ENCODE measurements at places on chromosomes 2 and 18.

DNA sequence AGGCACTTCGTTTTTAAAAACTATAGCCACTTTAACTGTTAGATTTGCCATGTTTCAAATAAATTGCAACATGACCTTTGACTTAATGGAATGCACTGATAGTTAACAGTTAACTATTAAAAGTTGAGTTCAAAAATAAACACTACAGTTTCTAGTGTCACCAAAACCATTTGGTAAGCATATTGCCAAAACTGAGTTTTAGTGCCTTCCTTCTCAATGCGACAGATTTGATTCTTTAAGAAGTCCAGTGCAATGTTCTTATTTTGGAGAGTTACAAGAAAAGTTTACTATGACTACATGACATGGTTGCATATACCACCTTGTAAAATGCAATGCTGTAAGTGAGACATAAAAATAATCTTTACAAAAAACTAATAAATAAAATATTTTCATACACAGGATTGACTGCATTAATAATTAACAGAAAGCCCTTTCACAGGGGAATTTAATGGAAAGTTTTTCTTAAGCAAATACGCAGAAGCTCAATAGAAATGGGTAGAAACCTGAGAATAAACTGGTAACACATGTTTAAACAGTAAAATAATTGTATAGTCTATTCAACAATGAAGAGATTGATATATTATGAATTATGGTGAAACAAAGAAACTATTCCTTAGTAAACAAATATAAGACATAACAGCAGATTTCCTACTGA lies 53.8 kb downstream of the GRB14 start:
- DNase-seq, result no peak

DNA sequence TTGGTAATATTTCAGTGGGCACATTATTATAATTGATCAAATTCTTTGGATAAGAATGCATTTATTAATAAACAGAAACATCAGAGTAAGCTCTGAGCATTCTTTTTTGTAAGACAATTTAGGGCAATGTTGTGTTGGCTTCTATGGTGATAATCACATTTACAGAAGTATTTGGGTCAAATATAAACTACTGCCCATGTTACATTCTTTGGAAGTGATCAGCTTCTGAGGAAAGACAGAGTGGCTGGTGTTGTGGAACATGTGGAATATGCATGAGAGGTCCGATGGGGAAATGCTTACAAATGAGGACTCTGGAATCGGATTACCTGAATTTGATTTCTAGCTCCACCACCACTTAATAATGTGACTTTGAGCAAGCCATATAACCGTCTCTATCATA lies 19.4 kb downstream of the SERPINB13 start:
- DNase-seq, result no peak

DNA sequence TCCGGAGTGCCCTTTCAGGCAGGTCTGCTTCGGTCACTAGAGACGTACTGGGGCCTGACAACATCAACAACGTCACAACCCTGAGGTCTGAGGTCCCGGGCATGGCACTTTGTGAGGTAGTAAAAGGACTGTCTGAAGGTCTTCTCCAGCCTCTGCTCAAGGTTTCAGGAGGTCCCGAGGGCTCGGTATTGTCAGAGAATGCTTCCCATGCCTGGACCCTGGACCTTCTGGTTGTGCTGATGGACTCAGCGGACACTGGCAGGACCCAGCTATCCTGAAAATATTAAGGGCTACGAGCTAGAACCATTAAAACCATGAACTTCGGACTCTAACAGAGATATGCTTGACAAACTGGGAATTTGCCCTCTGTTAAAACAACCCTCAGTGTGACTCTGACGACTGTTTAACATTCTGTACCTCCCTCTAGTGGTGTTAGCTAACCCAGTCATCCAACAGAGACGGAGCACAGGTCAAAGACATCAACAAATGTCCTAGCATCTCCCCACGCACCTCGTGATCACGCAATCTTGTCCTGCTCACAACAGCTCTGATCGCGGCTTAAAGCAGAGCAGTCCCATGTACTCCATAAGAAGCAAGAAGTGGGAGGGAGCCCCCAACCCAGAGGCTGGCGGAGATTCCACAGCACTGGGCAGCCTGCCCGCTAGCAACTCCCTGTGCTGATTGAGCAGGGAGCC lies 96.5 kb downstream of the CCDC93 start:
- peak; percentile 33 for DNase-seq

DNA sequence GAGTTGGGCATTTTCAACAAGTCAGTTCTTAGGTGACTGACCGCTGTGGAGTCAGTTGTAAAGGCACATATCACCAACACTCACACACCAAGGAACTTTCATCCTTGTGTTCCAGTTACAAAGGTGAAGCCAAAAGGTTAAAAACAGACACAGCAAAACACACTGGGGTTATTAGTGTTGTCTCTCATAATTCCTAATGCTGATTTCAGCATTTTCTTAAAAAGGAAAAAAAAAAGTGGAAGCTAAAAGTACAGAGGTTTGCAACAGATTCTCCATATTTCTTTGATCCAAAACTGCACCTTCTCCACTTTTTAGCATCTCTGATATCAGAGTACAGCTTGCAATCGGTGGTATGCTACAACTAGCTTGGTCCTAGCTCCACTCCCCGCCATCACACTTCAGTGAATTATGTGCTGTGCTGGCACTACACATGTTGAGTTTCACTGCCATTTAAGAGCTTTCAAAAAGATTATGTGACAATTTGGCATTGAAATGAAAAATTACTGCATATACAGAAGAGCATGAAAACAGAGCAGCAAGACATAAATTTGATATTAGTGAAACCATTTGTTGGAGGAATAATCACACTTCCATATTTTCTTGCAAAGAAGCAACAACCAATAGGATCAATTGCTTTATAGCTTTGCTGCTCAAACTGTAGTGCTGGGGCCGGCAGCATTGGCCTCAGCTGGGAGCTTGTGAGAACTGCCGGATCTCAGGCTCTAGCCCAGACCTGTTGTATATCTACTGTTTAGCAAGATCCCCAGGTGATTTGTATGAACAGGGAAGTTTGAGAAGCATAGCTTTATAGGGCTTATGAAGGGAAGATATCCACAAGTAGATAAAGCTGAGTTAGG lies 62.3 kb upstream of the DAPL1 start:
- no peak for DNase-seq

DNA sequence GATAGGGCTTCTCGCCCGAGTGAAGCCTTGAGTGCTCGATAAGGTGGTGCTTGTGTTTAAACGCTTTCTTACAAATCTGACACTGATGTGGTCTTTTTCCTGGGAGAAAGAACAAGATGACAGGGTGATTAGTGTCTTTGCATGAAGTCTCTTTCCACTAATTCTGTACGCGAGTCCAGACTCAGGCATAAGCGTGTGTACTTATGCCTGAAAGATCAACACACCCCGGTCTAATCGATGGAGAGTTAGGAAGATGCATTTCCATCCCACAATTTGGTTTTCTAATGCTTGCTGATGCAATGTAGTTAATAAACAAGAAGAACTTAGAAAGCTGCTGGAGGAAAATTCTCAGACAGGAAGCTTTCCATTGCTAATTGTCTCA lies 130.0 kb downstream of the ZEB2 start:
- DNase-seq, result no peak

GRCh38 chr2:120415728-120416509 lies 70.0 kb downstream of the INHBB start:
- no peak for DNase-seq

Data from Kasumi-1 (cell line).